ENCODE measurements at places on chromosomes 16 and 17.
A peak's percentile ranks its signal among the peaks of the same experiment; 100 is the strongest.

GRCh38 chr16:89422905-89423630 lies 67.3 kb downstream of the ANKRD11 start:
- no peak for DNase-seq

GRCh38 chr16:15907863-15908478 lies 19.6 kb upstream of the CEP20 start:
- peak; percentile 91 for DNase-seq

DNA sequence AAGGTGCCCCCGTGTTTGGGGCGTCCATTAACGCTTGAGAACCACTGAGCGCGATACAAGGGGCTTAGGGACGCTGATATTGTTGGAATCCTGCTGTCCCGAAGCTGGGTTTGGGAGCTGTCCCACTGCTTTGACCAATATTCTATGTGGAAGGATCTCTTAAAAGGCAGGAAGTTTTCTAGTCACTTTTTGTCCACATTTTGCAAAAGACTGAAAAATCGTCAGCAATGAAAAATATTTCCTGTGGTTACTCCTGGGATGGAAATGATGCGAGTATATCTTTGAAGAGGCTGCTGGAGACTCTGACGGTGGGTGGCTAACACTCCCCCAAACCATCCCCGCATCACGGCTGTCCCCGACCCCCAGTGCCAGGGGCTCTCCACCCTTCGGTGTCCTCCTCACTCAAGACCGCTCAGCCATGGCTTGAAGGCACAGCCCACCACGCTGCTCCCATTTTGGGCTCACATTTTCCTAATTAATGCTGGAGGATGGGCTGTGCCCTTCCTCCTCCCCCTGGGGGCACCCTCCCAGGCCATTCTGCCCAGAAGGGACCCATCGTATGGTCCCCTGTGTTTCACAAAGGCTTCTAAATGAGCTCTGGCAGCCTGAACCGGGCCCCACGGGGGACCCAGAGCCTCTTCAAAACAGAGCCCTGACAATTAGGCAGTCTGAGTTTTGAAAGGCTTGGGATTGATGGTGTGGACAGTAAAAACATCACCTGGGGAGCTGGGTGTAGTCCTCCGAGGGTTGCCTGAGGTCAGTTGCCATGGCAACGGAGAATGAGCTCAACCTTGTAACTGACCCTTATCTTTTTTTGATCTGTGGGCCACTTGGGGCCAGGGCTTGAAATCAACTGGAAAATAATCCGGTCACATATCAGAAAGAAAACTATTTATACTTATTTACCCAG lies 158.6 kb downstream of the C16orf78 start:
- DNase-seq: no peak

DNA sequence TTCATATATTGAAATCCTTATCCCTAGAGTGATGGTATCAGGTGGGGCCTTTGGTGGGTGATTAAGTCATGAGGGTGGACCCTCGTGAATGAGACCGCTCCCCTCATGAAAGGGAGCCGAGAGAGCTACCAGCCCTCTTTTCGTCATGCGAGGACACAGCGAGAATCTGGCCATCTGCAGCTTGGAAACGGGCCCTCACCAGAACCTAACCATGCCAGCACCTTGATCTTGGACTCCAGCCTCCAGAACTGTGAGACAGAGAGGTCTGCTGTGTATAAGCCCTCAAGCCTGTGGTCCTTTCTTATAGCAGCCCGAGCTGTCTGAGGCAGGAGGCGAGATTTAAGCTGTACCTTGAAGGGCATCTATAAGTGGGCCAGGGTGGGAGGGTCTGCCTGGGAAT lies 23.7 kb upstream of the ACSF3 start:
- DNase-seq: no peak

Data from NCI-H2029 treated with DMSO at 0.1 percent for 48 hours (cell line).